Left ventricle myocardium inferior (tissue), 1 donor: ENCODE measurements at places on chromosomes 12 and 14.

- DNase-seq = no peak
Observed at GRCh38 chr12:104026841-104027599, 23.0 kb downstream of the GLT8D2 start.

DNA sequence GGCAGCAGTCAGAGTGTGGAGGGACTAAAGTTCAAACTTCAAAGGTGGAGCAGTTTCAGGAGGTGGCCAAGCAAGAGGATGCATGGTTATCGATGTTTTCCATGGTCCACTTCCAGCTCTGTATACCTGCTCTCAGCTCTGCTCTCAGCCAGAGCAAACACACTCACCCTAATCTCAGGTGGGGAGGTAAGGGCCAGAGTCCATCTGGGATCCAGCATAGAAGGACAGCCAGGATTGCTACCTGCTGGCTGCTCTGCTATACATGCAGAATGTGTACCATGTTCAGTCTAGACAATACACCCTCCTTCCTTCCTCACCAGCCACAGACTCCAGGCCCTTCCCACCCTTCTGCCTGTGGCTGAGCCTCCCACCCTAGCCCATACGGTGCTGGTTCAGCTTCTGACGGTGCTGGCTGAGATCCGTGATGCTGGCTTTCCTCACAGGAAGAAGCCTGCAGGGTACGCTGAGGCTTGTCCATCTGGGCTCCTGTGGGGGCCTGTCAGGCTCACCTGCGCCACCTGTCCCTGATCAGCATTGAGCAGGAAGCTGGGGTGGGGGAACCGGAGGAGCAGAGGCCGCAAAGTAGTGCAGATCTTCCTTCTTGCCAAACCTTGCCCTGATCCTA lies 2.4 kb downstream of the CBLN3 start:
- DNase-seq = no peak

DNA sequence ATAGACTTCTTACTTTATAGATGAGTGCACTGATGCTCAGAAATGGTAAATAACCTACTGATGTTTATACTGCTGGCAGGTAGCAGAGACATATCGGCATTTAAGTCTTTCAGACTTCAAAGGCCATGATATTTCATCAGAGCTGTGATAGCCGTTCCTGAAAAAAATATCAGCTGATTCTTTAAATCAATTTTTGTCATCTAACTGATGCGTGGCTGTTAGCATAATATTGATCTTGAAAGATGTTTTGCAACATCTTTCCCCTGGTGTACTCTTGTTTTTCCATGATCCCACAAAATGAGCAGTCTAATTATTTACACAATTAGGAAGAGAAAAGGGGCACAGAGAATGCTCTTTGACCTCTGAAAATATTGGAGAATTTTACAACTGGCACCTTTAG lies 1.6 kb upstream of the SLCO1B1 start:
- DNase-seq = no peak

DNA sequence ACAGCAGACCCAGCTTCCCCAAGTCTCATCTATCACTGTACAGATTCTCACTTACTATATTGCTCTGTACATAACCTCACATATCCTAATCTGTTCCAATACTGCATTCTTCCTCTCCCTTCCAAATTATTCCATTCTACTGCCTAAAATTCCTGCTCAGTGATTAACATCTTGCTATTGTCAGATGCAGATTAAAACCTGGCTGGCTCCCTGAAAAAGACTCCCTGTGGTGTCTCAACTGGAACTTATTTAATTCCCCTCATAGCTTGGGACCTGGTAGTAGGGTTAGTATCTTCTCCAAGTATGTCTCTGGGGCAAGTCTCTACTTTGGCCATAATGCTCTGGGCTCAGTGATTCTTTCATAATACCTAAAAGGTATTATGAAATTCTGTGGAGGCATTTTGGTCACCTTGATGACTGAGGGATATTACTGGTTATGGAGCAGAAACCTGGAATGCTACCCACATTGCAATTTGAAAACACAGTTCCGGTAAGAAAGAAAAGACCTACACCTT lies 55.8 kb downstream of the PAWR start:
- no peak for DNase-seq

GRCh38 chr14:80055667-80056496 lies 155.4 kb downstream of the DIO2 start:
- no peak for DNase-seq

DNA sequence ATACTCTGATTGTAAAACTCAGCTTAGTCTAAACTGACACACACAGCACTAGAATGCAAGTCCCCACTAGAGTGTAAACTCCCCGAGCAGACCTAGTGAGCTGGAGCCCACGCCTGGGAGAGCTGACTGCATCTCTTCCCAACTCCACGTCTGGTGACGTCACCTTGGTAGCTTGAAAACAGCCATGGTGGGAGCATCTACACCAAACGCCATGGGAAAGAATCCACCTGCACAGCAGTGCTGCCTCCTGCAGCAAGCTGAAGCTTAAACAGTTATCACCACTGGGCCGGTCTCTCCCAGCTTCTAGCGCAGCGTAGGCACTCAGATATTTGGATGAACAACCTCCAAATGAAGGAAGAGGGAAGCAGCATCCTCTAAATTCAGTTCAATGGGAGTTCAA lies 4.3 kb upstream of the PAPLN start:
- no peak for DNase-seq

- no peak for DNase-seq
Observed at GRCh38 chr14:50734950-50735695, 67.0 kb upstream of the SAV1 start.

- DNase-seq = no peak
Observed at GRCh38 chr12:91538418-91538817, 355.8 kb upstream of the DCN start.

GRCh38 chr14:95774265-95775160 lies 60.6 kb upstream of the TCL1A start:
- no peak for DNase-seq

DNA sequence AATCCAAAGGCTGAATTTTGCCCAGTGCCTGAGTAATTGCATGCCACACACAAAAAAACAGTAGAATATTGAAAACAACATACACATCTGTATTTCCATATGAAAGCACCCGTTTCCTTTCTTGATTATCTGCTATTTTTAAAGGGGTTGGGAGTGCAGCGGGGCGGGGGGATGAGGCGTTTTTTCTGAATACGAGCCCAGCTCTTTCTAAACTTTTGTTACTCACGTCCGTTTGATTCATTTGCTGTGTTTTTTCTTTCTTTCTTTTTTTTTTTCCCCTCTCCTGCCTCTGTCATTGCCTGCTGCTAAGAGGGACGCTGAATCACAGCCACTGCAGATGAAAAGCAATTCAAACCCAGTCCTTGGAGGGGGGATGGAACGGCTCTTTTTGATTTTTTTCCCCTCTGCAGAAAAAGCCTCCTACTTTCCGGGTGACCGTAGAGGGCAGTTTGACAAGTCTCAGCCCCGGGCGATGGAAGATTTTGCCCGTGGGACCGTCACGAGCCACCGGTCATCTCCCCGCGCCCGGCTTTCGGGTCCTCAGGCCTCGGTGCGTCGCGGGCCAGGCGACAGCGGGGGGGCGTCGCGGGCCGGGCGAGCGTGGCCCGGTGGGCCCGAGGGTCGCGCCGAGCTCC lies 572 bp upstream of the RASSF8 start:
- DNase-seq = no peak

DNA sequence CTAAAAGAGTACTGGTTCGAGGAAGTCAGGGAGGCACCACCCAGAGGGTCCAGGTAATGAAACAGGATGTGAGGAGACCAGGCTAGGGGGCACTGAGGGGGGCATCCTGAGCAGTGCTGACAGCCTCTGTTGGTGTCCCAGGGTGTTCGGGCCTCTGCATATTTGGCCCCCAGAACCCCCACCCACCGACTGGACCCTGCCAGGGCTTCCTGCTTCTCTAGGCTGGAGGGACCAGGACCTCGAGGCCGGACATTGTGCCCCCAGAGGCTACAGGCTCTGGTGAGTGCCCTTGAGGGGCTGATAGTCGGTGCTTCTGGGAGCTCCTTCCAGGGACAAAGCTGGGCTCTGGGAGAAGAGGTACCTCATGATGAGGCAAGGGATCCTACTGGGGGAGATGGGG lies 2.6 kb downstream of the TROAP start:
- no peak for DNase-seq

DNA sequence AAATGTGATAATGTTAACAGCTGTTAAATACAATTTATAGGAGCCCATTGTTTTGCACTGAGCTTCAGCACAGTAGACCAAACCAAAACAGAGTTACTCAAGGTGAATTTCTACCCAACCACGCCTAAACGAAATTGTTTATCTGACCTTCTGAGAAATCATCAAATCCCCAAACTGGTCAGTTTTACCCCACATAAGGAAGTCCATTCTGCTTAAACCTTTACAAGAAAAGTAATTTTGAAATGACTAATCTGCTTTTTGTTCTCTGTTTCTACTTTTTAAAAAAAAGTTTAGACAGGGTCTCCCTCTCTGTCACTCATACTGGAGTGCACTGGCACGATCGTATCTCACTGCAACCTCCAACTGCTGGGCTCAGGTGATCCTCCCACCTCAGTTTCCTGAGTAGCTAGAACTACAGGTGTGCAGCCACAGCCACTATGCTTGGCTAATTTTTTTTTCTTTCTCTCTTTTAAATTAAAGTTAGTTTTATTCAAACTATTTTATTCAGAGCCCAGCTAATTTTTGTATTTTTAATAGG lies 1.4 kb upstream of the RNF10 start:
- no peak for DNase-seq

DNA sequence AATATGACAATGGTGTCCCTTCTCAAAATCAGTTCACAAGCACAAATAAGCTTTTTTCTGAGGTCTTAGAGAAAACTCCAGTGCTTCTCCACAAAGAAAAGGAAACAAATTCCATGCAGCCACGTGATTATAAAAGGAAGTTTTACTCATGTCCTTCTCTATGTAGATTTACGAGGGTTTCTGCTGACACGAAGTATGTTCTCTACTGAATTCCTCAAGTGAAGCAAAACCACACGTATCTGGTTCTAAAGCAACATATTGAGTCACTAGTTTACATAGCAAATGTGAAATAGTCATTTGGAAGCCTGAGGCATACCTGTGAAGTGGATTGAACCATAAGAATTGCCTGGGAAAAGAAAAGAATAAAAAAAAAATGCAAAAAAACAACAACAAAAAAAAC lies 31.9 kb downstream of the BMP4 start:
- DNase-seq = no peak

DNA sequence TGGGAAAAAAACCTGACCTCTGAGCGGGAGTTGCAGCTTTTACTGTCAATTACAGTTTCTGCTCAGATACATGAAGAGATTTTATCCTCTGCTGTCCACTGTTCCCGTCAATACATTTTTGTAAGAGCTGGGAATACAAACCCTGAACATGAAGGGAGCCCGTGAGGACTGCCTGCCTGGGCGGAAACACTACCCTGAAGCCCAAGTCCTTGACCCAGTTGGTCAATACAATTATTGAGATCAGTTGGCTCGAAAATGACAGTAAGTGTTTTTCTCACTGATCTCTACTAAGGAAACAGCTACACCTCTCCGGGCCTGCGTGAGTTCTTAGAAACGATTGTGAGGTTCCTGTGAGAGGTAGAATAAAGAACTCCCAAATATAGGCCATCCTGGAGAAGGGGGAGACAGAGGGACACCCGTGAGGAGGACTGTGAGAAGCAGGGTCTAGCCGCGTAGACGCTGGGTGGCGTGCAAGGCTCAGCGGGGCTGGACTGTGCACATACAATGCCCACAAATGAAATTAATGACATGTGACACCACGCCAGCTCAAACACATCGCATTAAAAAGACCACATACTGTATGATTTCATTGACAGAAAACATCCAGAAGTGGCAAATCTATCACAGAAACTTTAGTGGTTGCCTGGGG lies 509.5 kb downstream of the TMEM132D start:
- DNase-seq = no peak

DNA sequence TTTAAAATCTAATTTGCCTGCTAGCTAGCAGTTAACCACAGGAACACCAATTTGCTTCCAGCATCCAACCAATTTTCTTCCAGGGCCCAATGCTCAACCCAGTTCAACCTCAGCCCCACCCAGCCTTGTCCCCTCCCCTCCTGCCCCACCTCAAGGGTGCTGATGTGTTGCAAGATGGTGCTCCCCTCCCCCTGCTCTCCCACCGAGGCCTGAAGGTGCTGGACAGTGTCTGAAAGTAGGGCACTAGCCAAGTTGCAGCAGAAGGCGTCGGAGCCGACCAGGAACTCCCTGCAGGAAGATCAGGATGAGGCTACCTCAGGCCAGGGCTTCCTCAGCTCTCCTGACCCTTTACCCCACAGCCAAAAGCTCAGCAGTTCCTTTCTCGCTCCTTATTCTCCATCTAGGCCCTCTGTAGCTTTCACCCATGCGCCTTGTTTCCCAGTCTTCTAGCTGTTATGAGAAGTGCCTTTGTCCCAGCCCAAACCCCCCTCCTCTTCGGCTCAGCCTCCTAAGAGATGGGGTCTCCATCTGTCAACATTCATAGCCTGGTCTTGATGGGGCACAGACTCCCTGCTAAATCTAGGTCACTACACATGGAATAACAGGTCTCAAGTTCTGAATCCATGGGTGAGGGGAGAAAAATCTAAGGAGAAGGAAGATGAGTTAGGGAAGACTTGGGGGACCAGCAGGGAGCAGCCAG lies 3.6 kb downstream of the STAT6 start:
- no peak for DNase-seq

- DNase-seq = no peak
Observed at GRCh38 chr14:34930591-34931091, 52.2 kb upstream of the SRP54 start.

GRCh38 chr12:1355396-1355795 lies 239.0 kb downstream of the FBXL14 start:
- no peak for DNase-seq

DNA sequence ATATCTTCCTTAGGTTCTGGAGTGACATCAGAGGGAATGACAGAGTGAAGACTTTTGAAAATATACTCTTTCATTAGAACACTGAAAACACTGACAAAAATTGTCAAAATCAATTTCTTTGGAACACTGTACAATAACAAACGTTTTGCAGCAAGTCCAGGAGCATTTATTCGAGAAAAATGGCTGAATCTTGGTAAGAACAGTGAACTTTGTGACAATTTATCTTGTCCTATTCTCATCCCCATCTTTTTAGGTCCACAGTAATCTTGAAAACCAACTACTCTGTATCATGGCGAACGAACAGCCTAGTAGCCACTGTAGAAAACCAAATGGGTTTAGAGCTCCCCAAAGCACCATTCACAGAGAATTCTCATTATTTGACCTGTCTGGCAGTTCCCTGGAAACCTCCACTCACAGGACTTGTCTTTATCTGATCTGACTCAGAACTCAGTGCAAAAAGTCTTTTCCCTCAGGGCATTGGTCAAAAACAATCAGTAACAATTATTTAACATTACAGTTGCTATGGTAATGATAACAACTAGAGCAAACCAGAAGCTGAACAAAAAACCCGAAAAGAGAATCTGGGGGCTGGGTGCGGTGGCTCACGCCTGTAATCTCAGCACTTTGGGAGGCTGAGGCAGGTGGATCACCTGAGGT lies 20.3 kb upstream of the PPP2R5E start:
- DNase-seq = no peak

GRCh38 chr12:109525279-109525585 lies 47.8 kb downstream of the UBE3B start:
- DNase-seq = no peak

DNA sequence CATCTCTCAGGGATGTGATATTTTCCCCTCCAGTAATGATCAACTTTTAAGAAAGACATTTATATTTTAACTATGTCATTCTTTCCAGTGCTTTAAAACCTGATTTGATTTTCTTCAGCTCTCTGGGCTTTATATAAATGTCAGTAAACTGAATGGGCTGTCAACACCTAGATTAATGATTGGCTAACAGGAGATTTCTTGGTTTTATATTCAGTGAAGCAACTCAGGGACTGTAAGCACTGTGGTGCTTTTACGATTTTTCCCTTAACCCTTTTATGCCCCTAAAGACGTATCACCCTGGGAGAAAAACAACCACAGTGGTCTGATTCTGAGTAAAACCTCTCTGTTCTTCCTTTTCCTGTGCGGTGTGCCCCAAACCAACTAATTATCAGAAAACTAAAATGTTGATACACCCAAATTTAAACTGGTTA lies 38.0 kb downstream of the PTGER2 start:
- no peak for DNase-seq
